ENCODE measurements at places on chromosomes 2 and 18.
A peak's percentile ranks its signal among the peaks of the same experiment; 100 is the strongest.

DNA sequence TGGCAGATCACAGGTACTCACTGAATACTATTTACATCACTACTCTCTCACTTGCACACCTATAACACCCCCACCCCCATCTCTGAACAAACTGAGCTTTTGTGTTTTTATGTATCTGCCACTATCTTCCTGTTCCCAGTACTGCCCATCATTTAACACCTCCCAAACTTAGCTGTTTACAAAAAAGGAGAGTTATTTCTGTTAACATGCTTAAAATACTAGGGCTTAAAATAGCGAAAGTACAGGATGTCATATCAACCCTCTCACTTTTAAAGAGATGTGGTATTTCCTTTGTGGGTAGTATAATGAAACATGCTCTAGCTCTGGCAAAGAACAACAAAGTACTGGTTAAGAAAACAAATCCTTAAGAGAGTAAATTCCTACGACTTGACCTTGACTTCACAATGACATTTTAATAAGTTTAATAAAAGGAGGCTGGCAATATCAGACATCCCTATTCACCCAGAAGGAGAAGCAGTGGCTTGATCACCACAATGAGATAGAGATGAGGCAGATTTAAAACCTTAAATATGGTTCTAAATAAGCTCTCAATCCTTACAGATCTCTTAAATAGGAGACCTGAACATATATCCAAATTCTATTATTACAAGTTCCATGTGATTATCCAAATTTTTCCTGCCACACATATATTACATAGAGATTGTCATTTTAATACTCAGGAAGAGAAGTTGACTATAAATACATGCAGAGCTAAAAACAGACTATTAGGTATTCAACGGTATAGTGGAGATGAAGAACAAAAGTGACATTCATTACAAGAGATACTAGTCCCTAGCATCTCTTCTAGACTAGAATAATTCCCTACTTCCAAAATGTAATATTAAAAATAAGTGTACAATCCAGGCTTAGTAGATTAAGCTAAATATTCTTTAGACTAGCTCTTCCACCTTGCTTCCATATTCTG is 36.9 kb downstream of the TRAK2 start:
- DNase-seq, result no peak
- peaks cover 23% of the 10 kb centered on the region for H3K36me3 ChIP-seq
- no peaks in the 10 kb centered on the region for H3K27me3 ChIP-seq
- peaks cover 19% of the 10 kb centered on the region for H3K4me1 ChIP-seq

GRCh38 chr2:181770150-181770549 is 89.8 kb upstream of the NEUROD1 start:
- no peaks in the 10 kb centered on the region for H3K27me3 ChIP-seq
- DNase-seq, result peak; percentile 85
- H3K36me3 ChIP-seq, result no peaks in the 10 kb centered on the region
- no peak overlapping the region for H3K4me3 ChIP-seq
- peaks cover 18% of the 10 kb centered on the region for H3K4me1 ChIP-seq
- H3K27ac ChIP-seq, result peak overlapping the region; percentile 54

DNA sequence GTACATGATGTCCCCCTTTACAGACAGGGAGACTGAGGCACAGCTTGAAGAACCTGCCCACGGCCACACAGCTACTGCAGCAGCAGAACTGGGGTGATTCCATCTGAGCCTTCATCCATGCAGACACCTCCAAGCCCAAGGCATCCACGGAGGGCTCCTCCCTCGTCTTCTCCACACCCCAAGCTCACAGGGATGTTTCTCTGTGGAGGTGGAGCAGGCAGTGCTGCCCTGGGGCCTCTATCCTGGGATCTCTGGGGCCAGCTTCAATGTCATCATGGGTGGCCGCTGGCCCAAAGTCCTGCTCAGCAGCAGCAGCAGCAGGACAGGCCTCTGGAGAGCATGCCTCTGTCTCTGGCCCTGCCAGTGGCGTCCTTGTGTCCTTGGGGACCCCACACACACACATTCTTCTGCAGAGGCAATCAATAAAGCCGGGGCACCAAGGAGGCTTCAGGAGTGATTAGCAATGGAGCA is 31.2 kb downstream of the ADI1 start:
- no peak for DNase-seq
- no peak overlapping the region for H3K4me3 ChIP-seq
- H3K4me1 ChIP-seq, result no peaks in the 10 kb centered on the region
- no peak overlapping the region for H3K27ac ChIP-seq

DNA sequence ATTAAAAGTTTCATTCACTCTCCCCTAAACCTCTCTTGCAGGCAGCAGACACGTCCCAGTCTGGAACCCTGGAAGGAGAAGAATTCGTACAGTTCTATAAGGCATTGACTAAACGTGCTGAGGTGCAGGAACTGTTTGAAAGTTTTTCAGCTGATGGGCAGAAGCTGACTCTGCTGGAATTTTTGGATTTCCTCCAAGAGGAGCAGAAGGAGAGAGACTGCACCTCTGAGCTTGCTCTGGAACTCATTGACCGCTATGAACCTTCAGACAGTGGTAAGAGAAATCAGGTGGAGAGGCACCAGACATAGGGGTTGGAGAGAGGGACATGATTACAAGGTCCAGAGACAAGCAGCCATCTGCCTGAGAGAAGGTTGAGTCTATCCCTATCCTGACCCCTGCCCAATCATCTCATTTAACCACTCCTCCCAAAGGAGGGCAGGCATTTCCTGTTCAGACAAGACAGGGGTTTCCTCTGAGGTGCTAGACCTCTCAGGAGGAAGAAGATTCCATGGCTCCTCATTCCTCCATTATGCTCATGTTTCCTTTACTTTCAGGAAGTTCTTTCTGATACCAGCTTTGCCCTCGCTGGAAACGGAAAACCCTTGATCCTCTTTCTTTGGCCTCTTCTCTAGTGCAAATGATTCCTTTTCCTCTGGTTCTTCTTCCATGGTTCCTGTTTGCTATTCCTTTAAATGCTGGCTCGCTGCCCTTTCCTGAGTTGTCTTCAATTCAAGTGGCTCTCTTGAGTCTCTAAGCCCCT is 15.1 kb downstream of the PLCD4 start:
- H3K4me3 ChIP-seq, result no peak overlapping the region
- no peaks in the 10 kb centered on the region for H3K27me3 ChIP-seq
- H3K4me1 ChIP-seq, result no peaks in the 10 kb centered on the region
- DNase-seq, result peak; percentile 27
- H3K36me3 ChIP-seq, result no peaks in the 10 kb centered on the region

All from MCF 10A (cell line).